ENCODE measurements at places on chromosomes 16 and 17. TPM values are rescaled to one million over a fixed set of nuclear protein-coding genes. Genes with fewer than 3 reads are reported as not detected.

Gene ITGAD
- not detected for total RNA-seq

Gene NPIPA7
- total RNA-seq: 27.6 TPM

Gene SDR42E2
- total RNA-seq: not detected

Gene CDK3
- total RNA-seq: 7.7 TPM

Gene ABCC3
- 74.8 TPM for total RNA-seq

Gene HOXB1
- total RNA-seq: not detected

Gene DNAH9
- total RNA-seq: not detected

Data from NCI-H460 (cell line).